ENCODE measurements at places on chromosomes 2 and 18.

GRCh38 chr18:48600456-48601090 lies 61.7 kb downstream of the CTIF start:
- peak; percentile 53 for DNase-seq

- no peak for DNase-seq
Measured at GRCh38 chr2:28030600-28030999, 140.1 kb downstream of the BABAM2 start.

GRCh38 chr18:57772387-57772799 lies 30.7 kb downstream of the ATP8B1 start:
- no peak for DNase-seq

GRCh38 chr2:241258505-241259280 lies 56.8 kb downstream of the HDLBP start:
- DNase-seq, result no peak

GRCh38 chr18:50128506-50129271 lies 66.3 kb downstream of the MYO5B start:
- DNase-seq, result no peak

DNA sequence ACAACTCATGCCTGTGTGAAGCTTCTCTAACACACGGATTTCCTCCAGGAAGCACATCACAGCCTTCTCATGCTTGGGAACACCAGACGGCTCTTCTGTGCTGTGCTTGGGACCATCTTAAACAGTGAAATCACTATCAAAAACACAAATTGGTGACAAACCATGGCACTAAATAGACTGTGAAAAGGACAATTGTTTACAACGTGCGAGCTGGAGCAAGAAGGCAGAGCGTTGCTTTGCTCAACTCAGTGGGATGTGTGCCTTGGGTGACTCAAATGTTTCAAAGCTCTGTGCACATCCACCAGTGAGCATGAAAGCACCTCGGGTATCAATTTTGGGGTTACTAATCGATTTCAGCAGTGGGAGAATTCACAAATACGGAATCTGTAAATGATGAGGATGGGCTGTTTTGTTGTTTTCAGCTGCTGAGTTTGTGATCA lies 182.4 kb upstream of the ARL4C start:
- peak; percentile 77 for DNase-seq

GRCh38 chr18:35030277-35030989 lies 10.8 kb upstream of the MAPRE2 start:
- no peak for DNase-seq

DNA sequence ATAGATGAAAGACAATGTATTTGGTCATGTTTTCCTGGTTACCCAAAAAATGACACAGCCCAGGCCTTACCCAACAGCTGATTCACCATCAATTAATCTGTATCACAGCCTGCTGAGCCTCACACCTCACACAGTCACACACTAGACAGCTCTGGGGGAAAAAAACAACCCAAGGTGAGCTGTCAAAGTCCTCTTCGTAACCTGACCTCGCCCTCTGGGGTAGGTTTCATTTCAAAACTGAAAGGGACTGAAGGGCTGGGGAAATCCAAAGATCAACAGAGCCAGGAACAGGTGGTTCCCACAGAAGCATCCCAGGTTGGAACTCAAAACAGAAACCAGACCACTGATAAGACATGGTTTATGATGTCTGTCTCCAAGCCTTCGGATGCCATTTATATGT lies 18.2 kb upstream of the PCBP1 start:
- DNase-seq, result no peak

DNA sequence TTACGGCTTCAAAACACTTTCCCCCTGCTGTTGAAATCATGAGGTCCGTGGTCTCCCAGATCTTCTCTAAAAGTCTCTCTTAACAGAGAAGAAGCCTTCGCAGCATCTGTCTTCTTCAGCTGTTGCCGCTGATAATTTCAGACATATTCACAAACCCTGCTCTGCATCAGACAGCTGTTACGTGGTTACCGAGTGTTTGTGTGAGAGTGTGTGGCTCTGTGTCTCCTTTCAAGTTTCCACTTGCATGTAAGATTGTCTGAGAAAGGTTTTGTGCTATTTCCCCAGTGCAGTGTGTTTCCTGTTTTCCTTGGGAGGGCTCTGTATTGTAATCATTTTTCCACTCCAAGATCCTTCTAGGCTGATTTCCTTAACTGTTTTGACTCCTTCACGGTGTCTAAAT lies 32.8 kb downstream of the MAIP1 start:
- peak; percentile 58 for DNase-seq
